ENCODE measurements at places on chromosomes 11 and 22.

DNA sequence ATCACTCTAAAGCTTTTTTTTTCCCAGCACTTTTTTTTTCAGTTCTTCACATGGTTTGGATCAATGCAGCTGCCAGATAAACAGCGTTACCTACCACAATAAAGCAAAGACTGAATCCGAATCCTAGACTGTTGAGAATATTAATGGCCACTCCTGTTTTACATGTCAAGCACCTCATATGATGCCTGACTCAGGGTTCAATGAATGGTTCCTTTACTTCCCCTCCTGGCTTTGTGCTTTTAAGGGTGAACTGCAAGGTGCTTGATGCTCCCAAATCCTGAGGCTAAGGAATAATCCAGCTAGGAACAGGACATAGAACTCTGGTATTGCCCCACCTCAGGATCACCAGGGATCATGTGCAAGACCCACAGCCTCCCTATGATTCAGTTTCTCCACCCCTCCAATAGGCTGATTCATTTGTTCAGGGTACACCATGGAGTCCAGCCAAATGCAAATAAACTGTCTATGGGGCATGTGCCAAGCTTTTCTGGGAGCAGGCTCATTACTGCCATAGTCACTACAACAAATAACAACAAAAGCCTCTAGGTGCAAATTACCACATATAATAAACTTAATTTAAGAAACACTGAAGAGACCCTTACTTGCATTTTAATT, 104.3 kb downstream of the GAB2 start:
- DNase-seq, result no peak

DNA sequence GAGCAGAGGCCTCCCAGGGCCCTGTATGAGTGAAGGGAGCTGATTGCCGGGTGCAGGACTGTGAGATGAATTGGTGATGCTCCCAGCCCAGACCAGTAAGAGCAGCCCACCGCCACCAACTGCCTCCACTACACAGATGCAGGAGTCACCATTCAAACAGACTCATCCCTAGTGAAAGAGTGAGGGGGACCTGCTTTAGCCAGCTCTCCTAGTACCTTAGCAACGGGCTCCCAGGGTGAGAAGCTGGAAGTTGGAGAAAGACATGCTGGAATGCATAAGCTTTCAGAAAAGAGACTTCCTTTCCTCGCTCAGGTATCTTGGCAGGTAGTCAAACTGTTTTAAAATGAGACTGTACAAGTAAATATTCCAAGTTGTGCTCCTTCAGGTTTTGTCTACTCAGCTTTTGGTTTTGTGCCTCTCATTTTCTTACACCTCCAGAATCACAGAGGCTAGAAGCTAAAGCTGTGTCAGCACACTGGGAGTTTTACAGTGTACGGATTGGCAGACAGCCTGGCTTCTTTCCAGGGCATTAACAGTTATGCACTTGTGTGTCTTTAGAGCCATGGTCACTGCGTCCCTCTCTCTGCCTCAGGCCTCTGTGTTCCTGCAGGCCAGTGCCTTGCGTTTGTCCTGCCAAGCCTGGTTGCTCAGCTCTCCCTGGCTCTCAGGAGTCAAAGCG, 146.2 kb downstream of the ATXN10 start:
- DNase-seq, result no peak

- DNase-seq, result no peak
Measured at GRCh38 chr11:111819161-111819828, 52.1 kb downstream of the ALG9 start.

GRCh38 chr11:34653851-34654482, 33.1 kb downstream of the EHF start:
- DNase-seq, result no peak

DNA sequence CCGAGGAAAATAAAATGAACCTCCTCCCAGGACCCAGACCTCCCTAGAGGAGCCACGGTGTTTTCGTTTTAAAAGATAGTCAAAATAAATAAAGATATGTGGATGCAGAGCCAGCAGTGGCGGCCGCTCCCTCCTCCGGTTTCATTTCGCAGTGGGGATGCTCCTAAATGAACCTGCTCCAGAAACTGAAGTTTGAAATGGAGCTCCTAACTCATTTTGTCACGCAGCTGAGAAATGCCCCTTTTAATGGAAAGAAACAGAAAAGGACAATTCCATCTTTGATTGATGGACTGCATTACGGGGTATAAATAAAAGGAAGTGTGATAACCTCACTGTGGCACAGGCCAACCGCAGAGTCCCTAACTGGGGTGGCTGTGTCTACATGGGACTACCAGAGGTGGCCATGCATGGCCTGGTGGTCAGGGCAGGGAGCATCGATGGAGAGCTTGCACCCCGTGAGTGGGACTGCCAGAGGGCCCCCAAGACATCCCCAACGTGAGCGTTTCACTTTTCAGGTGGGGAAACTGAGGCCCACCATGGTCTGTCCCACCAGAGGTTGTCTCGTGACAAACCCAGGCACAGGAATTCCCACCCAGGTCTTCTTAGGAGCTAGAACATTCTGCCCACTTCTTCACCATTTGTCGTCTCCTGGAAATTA, 426.6 kb downstream of the BRD1 start:
- no peak for DNase-seq

DNA sequence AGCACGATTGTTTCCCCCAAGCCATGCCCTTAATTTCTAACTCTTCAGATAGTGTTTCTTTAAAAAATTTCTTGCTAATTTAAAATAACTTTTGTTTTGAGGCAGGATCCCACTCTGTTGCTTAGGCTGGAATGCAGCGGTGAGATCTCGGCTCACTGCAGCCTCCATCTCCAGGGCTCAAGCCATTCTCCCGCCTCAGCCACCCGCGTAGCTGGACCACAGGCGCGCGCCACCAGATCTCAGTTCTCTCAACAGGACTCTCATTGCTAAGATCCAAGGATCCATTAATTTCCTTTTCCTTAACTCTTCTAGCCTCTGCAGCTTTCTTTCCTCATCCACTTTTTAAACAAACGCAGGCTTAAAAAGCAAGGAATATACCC, 327 bp upstream of the MED17 start:
- no peak for DNase-seq

- no peak for DNase-seq
Measured at GRCh38 chr22:47398491-47398890, 636.0 kb downstream of the TBC1D22A start.

- DNase-seq, result no peak
Measured at GRCh38 chr11:2783536-2784082, 83.8 kb upstream of the KCNQ1OT1 start.

- DNase-seq, result no peak
Measured at GRCh38 chr11:33984682-33985389, 66.7 kb upstream of the CAPRIN1 start.

- DNase-seq, result no peak
Measured at GRCh38 chr22:19526702-19527111, 2.5 kb upstream of the CLDN5 start.

DNA sequence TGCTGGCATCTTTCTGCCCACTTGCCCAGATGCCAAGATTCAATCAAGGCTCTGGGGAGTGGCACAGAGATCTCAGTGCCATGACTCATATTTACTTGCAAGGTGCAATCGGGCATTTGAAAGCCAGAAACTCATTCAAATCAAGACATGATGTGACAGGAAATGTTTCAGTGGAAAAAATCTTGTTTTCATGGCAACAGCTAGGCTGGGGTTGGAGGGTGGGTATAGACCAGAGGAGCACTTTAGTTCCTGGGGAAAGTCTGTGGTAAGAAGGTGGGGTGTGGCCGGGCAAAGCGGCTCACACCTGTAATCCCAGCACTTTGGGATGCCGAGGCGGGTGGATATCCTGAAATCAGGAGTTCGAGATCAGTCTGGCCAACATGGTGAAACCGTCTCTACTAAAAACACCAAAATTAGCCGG, 1.2 kb downstream of the MAJIN start:
- DNase-seq, result no peak

DNA sequence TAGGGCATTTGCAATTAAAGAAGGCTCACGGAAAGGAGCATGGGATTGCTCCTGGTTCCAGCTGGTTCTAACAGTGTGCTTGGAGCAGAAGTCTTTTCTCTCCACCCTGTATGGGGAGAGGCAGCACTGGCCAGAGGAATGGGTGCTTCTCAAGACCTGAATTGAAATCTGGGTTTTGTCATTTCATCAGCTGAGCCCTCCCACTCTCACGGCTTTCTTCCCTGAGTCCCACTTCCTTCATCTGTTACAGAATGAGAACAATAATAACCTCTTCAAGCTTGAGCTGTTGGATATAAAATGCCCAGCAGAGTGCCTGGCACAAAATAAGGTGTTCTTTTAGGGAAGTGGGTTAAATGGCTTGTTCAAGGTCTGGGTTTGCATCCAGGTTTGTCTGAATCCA, 17.2 kb downstream of the CNTF start:
- no peak for DNase-seq

DNA sequence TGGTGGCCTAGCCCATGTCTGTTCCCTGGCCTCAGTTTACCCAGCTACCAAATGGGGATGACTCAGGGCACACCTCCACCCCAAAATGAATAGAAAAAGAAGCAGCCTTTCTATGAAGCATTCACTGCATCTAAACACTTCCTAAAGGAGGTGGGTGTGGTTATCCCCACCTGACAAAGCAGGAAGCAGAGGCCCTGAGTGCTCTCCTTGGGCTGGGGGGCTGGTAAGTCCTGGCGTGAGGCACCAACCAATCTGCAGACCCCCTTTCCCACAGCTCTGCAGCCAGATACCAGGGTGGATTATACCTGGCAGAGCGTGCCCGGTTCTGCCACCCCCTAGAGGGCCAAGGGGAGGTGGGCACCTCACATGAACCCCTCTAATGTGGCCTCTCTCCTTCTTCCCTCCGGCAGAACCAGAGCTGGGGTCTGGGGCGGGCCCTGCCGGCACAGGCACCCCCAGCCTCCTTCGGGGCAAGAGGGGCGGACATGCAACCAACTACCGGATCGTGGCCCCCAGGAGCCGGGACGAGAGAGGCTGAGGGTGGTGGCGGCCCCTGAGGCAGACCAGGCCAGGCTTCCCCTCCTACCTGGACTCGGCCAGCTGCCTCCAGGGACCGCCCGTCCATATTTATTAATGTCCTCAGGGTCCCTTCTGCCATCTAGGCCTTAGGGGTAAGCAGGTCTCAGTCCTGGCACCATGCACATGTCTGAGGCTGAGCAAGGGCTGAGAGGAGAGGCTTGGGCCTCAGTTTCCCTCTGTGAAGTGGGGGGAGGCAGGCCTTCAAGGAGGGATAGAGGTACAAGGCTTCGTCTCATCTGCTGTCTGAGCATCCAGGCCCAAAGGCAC, 9.2 kb downstream of the RHBDD3 start:
- DNase-seq, result no peak

- no peak for DNase-seq
Measured at GRCh38 chr22:47366026-47366767, 603.7 kb downstream of the TBC1D22A start.

DNA sequence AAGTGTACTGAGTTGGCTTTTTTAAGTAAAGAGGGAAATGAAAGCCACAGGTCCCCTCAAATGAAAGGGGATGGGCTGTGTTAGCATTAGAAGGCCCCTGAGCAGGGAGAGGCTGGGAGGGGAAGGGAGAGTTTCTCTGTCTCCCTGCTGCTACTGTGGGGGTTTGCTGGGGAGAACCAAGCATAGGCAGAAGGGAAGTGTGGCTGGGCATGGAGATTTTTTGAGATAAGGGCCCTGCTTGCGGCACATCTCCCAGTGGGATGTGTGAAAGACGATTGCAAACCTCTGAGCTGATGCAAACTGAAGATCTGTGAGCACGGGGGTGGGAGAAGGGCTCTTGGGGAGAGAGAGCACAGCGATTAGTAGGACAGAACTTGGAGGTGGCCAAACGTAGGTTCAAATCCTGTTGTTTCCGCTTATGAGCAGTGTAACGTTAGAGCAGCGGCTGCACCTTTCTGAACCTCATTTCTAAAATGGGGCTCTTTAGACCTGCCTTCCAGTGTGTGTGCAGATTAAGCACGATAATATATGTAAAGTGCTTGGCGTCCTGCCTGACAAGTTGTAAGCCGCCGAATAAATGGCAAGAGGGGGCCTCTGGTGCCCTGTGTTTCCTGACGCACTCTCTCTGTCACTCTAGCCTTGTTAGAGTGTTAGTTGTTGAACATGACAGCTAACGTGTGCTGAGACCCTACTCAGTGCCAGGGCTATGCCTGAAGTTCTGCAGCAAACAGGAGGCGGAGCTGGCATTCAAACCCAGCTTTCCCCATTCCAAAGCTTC, 122.3 kb downstream of the GRIK4 start:
- no peak for DNase-seq

DNA sequence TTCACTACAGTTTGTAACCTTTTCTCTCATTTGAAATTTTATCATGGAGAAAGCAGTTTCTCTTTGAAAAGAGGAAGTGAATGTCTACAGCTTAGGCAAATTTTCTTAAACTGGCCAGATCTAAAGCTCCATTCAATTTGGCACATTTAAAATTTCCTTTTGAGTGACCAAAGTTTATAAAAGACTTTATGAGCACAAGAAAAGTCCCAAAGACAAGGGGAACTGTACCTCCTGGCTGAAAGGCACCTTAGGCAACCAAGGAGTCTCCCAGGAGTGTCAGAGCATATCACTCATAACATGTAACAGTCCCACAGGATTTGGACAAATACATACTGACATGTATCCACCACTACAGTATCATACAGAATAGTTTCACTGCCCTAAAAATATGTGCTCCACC, 41.3 kb downstream of the NARS2 start:
- no peak for DNase-seq

DNA sequence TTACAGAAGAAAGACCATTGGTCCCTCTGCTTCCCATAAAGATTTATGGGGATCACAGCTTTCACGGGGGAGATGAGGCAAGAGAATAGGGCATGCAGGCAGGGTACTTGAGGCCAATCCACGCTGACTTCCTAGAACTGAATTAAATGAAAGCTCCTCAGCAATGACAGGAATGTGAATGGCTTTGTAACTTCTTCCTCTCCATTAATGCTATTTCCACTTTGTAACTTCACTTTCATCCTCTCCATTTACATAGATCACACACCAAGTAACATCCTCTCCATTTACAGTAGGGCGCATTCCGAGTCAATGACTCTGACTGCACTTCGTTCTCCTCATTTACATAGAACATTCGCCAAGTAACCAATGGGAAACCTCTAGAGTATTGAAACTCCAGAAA, 89.8 kb downstream of the PIWIL4 start:
- DNase-seq, result no peak

DNA sequence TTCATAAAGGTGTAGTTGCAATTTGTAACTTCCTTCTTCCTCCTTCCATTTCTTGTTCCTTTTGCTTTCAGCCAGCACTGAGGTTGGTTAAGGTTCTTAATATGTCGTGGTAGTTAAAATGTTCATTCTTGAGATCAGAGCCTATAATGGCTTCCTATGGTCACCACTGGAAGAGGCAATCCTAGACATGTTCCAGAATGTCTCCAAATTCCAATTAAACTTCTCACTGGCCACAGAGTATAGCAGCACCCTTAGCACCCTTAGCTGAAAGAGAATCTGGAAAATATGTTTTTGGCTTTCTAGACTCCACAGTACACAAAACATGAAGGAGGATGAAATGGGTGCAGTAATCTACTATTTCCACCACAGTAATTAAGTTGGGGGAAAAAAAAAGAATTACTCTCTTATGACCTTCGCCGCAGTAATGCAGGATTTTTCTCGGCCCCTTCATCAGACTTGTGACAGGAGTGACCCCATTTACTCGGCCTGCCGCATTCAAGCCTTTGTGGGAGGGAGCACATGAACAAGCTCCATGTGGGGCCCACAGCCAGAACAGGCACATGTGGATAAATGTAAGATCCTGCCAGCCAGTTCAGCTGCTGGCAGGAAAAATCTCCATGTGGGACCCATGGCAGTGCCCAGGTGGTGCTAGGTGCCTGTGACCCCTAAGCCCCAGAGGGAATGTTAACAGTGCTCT, 348.8 kb upstream of the ARHGAP42 start:
- no peak for DNase-seq
